ENCODE measurements at places on chromosomes 12 and 14. TPM values are rescaled to one million over a fixed set of nuclear protein-coding genes. Genes with fewer than 3 reads are reported as not detected.

The DNAH10 gene
- total RNA-seq = 0.05 TPM

The MYH6 gene
- 0.23 TPM for total RNA-seq

The MIPOL1 gene
- not detected for total RNA-seq

The EXD2 gene
- total RNA-seq = 5.5 TPM

The C1QL4 gene
- total RNA-seq = not detected

The SOAT2 gene
- total RNA-seq = 1.1 TPM

The LGR5 gene
- not detected for total RNA-seq

The HOXC12 gene
- not detected for total RNA-seq

The PDE6H gene
- total RNA-seq = not detected

The MSRB3 gene
- total RNA-seq = not detected

The KRT74 gene
- not detected for total RNA-seq

The SERPINA5 gene
- total RNA-seq = not detected

The INHBC gene
- not detected for total RNA-seq

The MEG3 gene
- total RNA-seq = not detected

The POLR3B gene
- total RNA-seq = 3.7 TPM

The FOXN4 gene
- total RNA-seq = not detected

The ACADS gene
- total RNA-seq = 17.6 TPM

The IL22 gene
- total RNA-seq = 0.61 TPM

Data from activated CD8-positive, alpha-beta memory T cell treated with anti-CD3 and anti-CD28 coated beads, Interleukin-2, amount 10 ng/mL, durations not matched to agents 7 days and 5 days (primary cell).